ENCODE measurements at places on chromosomes 5 and 9.

DNA sequence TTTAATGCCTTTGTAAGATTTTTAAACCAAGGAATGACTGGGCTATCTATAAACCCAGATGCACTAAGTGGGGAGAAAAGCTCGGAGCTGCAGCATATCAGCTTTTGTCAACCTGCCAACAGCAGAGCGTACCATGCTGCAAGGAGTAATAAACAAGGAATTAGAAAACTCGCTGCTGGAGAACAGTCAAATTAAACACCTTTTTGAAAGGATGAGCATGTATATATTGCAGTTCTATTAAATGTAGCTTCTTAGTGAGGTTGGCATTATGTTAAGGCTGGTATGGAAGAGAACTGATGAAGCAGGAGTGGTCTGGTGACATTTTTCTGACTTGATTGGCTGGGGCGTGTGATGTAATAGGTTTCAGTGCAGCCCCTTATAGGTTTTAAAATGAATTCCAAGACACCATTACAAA, 74.7 kb downstream of the PIK3R1 start:
- peak; percentile 16 for DNase-seq

- DNase-seq, result no peak
These were observed 60.4 kb upstream of the ERCC6L2 start for GRCh38 chr9:95815133-95815532.

DNA sequence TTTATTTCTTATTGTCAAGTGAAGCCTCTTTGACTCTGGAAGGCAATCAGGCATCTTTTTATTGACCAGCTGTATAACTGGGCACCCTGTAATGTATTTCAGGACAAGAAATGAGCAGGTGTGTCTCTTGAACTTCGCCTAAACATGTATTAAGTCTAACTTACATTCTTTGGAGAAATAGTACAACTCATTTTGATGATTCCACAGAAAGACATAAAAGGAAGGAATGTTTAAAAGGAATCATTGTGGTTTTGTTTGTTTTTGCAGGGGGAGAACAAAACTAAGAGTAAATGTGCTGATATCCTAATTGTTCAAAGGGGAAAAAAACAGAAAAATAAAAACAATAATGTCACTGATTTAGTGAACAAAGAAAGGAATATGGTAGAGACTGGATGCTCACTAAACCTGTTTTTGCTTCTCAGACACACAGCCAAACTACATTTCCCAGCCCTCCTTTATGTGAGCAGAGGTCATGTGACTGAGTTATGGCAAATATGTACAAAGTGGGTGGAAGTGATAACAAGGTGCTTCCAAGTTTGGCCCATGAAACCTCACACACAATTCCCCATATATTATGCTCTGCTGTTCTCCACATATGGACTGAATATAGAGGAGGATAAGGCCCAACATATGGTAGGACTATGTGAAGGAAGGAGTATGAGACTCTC, 150.6 kb upstream of the ACOT12 start:
- no peak for DNase-seq

GRCh38 chr9:70427161-70427945, 12.9 kb upstream of the KLF9 start:
- DNase-seq, result no peak

GRCh38 chr5:146213210-146213826, 9.9 kb downstream of the RBM27 start:
- DNase-seq, result no peak

- DNase-seq, result no peak
These were observed 8.5 kb downstream of the PANK3 start for GRCh38 chr5:168570490-168571328.

DNA sequence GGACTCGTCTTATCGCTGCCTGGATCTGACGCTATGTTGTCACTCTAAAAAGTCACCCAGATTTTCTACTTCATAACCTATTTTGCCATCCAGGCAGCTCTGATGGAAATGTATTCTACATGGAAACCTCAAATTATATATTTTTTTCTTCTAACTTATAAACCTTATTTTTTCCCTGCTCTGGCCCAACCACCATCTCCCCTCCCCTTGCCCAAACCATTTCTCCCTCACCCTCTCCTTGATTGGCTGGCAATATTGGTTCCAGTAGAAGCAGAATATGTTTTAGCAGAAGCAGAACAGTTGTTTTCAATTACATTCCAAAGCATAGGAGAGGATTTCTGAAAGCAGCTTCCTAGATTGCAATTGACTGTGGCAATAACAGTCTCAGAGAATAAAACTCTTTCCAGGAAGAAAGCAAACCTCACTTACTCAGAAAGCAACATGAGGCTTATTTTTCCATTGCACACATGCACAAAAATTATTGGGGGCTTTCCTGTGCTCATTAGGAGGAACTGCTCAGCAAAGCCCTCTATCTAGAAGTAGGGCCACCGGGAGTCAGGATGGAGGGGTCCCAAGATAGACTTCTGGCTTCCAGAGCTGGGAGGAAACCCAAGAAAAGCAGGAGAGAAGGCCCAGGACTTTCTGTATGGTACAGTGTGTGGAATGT, 191.8 kb downstream of the ESM1 start:
- no peak for DNase-seq

DNA sequence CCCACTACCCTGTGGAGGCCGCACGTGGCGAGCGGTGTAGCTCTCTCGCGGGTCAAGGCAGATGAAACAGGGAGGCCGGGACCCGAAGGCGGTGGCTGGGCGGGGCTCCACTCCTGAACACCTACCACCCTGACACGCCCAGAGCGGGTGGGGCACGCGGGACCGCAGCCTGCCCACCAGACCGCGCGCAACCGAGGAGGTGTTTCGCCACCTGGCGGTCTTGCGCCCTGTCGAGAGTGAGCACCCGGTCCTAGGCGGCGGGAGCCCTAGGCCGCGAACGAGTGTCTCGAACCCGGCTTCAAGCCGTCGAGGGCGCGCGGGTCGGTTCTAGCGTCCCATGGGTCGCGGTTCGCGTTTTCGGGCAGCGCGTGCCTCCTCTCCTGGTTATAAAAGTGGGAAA, 2.2 kb upstream of the EXOSC3 start:
- DNase-seq, result no peak

GRCh38 chr5:156686796-156687195, 163.3 kb upstream of the PPP1R2B start:
- no peak for DNase-seq

DNA sequence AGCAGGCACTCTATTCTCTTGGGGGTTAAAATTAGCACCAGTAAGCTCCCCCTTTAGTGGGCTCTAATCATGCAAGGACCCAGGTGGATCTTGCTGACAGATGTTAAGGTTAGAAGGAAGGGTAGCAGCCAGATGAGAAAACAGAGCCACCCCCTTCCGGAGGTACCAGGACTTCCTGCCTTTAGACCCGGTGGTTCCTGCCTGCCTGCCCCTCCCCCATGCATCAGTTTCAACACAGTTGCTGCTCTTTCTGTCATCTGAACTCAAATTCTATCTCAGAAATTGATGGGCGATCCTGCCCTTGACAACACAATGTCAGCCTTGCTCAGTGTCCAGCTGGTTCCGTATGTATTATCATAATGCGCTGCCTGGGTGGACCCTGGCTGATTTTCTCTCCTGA, 287.3 kb downstream of the EBF1 start:
- DNase-seq, result no peak

DNA sequence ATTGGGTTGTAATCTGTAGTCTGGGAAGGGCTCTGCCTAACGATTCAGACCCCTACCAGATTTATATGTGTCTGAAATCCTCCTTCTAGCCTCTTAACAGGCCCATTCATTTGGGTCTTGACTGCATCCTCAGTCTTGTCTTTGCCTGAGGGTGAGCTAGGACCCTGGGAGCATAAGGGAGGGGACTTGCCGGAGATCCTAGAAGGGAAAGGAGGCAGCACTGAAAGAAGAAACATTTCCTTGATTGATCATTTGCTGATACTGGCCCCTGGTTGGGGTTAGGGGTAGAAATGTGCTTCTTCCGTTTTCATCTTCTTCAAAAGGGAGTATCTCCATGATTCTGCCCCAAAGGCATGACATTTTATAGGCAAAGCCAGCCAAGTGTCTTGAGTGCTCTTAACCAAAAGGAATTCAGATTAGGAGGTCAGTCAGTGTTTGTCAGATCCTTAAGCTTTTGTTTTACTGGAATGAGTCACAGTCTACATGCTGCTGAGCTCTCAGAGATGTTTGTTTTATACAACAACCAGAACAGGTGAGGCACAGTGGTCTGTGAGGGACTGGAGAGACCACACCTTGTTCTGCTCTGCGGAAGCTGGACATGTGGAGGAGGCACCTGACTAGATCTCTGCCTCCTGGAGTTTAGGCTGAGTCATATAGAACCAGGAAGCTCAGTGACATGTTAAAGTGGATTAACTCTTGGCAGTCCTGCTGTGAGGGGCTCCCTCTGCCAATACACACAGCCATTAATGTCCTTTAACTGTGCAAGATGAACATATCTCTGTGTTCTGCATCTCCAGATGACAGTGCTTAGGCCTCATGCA, 37.7 kb downstream of the PCDHAC2 start:
- no peak for DNase-seq

GRCh38 chr9:92158097-92158601, 42.9 kb upstream of the SPTLC1 start:
- DNase-seq, result no peak

- DNase-seq, result no peak
These were observed 6.8 kb downstream of the C9orf43 start for GRCh38 chr9:113417370-113417769.

DNA sequence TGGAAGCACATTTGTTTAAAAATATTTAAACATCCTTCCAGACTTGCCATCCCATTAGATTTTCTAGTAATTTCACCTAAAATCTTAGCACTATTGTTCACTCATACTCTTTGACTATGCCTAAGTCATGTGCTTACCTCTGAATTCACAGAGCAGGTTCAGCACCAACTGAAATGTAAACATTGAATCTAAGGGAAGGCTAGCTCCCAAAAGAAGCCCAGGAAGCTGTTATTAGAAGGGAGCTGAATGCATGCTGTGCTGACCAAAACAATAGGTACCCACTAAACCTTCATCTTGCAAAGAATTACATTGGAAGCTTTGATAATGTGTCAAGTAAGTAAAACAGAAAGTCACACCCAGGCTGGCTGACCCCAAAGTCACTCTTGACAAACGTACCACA, 571.3 kb downstream of the GABRG2 start:
- DNase-seq, result no peak

- DNase-seq, result no peak
These were observed 572 bp downstream of the SCGB3A1 start for GRCh38 chr5:180590543-180591310.

- DNase-seq, result no peak
These were observed 68.5 kb downstream of the OTULIN start for GRCh38 chr5:14732991-14733390.

GRCh38 chr9:613771-614347, 227.6 kb upstream of the DMRT1 start:
- peak; percentile 63 for DNase-seq

- DNase-seq, result no peak
These were observed 23.5 kb upstream of the SMIM23 start for GRCh38 chr5:171762021-171762608.

DNA sequence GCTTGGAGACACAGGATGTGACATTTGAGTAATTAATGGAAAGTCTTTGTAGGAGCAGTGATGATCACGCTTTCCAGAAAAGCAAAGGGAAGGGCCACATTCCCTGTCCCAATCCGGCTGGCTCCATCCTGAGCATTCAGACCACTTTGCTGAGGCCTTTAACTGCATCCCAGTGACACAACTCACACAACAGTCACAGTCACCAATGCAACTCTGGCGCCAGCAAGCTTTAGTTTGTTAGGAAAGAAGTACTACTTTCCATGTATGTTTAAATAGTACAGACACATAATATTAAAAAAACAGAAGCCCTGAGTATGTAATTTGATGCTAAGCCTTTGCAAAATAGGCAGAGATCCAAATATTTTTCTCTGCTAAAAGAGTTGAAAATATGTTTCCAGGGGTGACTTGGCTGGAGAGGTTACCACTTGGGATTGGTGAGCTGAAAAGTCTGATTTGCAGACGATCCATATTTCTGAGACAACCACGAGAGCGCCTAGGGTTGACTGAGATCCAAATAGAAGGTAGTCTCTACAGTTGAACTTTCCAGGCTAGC, 31.7 kb upstream of the GAS1 start:
- no peak for DNase-seq

GRCh38 chr9:135901031-135901758, 6.2 kb downstream of the CAMSAP1 start:
- no peak for DNase-seq

- DNase-seq, result no peak
These were observed 37.0 kb upstream of the VDAC1 start for GRCh38 chr5:134041570-134042411.

DNA sequence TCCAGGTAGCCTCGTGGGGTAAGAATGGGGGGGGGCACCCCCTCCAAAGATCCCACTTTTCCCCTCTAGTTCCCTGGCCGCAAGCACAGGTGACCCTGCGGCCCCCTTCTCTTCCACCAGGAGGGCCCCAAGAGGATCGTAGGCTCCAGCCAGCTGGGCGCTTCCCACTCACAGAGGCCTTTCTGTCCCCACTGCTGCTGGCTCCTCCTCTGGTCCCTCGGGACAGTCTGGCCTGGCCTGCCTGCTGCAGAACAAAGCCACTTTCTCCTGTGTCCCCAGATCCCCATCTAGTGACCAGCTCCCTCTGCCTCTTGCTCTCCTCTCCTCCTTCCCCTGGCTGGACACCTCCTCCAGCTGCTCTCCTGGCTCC, 534 bp upstream of the SAPCD2 start:
- DNase-seq, result peak; percentile 77

- DNase-seq, result no peak
These were observed 47.8 kb upstream of the TRIM32 start for GRCh38 chr9:116639251-116639741.

- DNase-seq, result no peak
These were observed 119.6 kb downstream of the PPP2R2B start for GRCh38 chr5:146758938-146759337.

DNA sequence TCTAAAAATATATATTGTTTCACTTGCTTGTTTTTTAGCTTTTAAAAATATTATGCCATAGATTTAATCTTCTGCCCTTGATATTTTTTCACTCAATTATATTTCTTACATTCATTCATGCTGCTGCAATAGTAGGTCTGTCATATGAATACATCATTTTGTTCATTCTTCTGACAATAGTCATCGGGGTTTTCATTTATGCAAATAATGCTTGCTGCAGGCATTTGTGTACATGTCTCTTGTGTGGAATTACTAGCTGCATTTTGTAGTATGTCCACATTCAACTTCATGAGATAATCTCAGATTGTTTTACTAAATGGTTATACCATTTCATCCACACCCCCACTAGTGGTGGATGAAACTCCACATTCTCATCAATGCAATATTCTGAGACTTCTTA, 5.3 kb upstream of the PLPP1 start:
- DNase-seq, result no peak
